Nephron progenitor cell (in vitro differentiated cells): ENCODE measurements at places on chromosomes 7 and 10.

DNA sequence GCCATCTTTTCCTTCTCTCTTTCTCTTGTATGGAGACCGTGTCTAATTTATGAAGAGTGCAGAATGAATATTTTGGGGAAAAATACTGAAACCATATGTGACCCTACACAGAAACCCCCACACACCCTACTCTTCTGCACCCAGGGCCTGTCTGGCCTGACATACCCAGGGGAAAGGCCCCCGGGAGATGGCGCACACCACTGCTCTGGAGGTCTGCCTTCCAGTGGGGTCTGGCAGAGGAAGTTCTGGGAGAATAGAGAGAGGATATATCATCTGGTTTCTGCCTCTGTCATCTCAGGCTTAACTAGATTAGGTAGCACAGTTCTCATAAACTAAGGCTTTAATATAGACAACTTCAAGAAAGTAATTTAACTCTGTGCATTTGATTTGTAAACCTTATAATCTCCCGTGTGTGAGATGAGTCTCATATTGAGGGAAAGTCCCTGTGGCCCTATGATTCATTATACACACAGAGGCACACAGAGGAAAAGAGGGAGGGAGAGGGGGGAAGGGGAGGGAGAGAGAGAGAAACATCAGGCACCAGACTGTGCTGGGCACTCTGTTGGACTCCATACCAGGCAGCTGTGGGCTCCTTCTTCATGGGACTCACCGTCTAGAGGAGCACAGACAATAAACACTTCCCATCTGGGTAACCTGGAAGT, 123.3 kb downstream of the AOAH start:
- no peak for DNase-seq

- peak; percentile 70 for DNase-seq
These were observed 816 bp upstream of the LRRC4 start for GRCh38 chr7:128031901-128032604.

DNA sequence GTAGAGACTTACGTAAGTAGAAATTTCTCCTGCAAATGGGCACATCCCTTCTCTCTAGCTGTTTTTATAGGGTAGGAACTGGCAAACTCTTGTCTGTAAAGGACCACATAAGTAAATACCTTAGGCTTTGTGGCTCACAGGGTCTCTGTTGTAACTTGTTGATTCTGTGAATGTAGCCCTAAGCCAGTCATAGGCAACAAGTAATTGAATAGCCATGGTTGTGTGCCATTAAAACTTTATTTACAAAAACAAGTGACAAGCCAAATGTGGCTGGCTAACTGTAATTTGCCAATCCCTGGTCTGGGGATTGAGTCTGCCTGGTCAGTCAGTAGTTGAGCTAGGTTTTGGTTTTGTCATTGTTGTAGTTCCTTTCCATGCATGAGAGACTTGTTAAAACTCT, 5.3 kb upstream of the KLF6 start:
- DNase-seq: no peak

DNA sequence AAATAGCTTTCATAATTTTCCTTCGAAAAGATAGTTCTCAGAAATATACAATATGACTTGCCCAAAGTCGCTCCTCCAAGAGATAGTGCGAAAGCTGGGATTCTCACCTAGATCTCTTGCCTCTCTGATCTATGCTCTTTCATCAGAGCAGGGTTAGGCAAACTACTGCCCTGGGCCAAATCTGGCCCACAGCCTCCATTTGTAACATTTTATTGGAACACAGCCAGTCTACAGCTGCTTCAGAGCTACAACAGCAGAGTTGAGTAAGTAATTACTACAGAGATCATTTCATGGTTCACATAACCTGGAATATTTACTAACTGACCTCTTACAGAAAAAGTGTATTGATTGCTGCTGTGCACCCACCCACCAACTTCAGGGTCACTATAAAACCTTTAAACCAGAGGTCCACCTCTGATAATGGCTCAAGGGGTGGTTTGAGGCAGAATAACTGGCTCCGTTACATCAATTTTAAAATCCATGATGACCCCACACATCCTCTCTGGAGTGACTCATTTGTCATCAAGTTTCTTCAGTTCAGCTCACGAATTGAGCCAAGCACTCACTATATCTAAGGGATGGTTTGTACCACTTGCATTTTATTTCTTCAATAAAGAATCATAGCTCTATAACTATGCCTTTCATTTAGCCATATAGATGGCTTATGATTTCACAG, 1019.0 kb downstream of the XPNPEP1 start:
- DNase-seq: no peak

DNA sequence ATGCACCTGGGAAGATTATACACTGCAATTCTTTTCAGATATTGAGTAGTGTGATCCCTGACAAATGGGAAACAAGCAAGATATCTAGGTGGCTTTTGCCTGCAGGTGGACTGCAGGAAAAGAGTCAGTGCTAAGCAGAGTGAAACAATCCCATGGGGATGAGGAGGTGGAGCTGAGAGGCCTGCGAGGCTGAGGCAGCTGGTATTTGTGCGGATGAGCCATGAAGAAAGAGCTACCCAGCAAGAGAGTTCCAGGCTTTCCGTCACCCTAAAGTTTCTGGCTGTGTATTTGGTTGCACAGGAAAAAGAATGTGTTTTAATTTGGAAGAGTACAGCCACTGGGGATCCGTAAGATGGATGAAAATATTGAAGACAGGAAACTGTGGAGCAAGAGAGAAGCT, 714.1 kb upstream of the COBL start:
- no peak for DNase-seq

GRCh38 chr7:44646176-44646920, 39.9 kb downstream of the OGDH start:
- no peak for DNase-seq

DNA sequence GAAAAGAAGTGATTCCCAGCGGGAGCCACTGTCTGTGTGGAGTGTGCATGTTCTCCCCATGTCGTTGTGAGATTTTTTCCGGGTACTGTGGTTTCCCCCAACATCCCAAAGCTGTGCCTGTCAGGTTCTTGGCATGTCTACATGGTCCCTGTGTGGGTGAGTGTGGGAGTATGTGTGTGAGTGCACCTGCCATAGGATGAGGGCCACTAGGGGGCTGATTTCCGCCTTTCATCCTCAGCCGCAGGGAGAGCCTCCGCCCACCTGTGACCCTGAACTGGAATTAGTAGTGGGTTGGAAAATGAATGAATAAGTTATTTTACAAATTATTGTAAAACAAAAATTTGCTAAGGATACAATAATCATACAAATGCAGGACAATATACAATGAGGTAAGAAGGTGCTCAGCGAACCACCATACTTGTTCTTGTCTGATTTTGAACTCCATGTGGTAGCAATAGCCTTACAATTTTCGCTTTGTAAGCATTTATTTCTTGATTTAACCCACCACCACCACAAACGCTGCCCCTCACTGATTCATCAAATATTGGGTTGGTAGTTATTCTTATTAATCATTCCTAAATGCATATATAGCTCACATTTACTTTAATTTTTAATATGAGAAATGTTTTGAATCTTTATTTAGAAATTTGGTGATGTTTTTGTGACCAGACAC, 641.2 kb upstream of the VSTM2A start:
- DNase-seq: no peak

GRCh38 chr7:156043416-156044178, 231.3 kb upstream of the SHH start:
- DNase-seq: no peak

GRCh38 chr7:100764841-100765240, 31.4 kb downstream of the ZAN start:
- DNase-seq: no peak

GRCh38 chr10:119441151-119441821, 101.2 kb downstream of the RGS10 start:
- DNase-seq: no peak
